ENCODE measurements at places on chromosomes 12 and 14.
A peak's percentile ranks its signal among the peaks of the same experiment; 100 is the strongest.

- no peak for DNase-seq
These were observed 94.2 kb downstream of the PLEKHA5 start for GRCh38 chr12:19223695-19224094.

DNA sequence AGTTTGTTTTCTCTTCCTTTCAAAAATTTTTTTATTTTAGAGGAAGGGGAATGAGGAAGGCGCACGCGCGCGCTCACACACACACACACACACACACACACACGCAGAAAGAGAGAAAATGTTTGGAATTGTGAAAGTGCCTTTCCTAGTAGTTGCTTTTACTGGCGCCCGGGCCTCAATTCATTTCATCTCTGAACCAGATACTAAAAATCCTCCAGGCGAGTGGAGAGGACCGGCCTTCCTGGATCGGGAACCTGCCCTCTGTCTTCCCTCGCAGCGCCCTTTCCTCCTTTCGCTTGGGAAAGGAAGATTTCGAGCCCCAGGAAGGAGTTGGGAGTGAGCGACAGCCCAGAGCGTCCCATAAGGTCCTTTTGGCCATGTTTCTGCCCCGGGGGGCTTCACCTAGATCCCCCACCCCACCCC, 7.8 kb upstream of the TBX3 start:
- no peak for DNase-seq

GRCh38 chr14:93011650-93012325, 88.8 kb downstream of the CHGA start:
- DNase-seq, result no peak

DNA sequence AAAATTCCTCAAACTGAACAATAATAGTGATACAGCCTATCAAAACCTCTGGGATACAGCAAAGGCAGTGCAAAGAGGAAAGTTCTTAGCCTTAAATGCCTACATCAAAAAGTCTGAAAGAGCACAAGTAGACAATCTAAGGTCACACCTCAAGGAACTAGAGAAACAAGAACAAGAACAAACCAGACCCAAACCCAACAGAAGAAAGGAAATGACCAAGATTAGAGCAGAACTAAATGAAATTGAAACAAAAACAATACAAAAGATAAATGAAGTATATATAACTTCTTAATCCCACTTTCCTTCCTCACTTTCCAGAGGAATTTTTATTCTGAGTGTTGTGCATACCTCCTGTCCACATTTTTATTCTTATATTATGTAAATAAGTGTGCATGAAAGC, 192.0 kb downstream of the FUT8 start:
- no peak for DNase-seq

DNA sequence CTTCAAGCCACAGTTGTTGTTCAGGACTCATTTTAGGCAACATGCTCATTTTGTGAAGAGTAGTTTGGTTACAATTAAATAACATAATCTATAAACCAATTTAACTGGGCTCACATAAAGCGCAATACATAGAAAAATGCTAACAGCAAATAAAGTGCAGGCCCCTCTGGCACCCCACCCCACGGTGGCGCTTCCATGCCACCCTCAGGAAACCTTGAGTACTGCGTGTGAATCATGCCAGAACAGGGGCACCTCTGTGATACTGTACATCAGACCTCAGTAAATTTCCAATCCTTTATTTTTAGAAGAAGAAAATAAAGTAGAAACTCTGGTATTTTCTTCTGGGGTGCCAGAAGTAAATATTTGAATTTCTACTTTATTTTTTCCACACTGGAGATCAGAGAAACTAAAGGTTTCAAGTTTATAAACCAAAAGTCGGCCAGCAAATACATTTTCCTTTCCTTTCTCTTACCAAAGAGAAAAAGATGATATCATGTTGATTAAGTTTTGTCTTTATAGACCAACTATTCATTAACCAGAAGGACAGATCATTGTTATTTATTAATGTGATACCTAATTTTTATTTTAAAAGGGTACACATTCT, 316.8 kb downstream of the PAWR start:
- DNase-seq, result no peak

GRCh38 chr12:15561396-15561795, 227.8 kb downstream of the EPS8 start:
- no peak for DNase-seq

- DNase-seq, result no peak
These were observed 5.2 kb downstream of the RHOF start for GRCh38 chr12:121788176-121788818.

DNA sequence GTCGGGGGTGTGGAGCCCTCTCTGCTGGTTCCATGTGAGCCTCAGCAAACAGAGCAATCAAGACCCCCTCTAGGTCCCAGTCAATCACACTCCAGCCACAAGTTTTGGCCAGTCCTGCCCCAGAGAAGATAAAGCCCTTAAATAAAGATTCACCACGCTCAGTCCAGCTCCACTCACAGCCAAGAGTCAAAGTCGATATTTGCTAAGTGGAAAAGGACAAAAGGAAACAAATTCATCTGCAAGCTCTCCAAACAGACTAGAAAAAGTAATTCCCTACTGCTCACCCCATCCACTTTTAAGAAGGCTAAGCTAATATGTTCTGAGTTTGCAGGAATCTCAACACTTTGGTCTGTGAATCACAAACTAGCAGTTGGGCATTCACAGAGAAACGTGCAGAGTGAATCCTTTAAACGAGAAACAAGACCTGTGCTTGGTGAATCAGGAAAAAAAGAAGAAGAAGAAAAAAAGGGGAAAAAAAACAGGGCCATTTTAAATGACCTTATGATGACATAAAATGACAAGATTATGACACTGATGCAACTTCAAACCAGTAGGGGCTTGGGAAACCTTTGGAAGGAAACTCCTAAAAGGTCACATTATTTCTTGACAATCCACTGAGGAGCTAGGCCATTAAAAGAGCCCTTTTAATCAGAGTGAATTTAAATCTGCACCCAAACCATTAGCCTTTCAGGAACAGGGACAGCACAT, 41.8 kb upstream of the FOXN3 start:
- DNase-seq, result no peak

DNA sequence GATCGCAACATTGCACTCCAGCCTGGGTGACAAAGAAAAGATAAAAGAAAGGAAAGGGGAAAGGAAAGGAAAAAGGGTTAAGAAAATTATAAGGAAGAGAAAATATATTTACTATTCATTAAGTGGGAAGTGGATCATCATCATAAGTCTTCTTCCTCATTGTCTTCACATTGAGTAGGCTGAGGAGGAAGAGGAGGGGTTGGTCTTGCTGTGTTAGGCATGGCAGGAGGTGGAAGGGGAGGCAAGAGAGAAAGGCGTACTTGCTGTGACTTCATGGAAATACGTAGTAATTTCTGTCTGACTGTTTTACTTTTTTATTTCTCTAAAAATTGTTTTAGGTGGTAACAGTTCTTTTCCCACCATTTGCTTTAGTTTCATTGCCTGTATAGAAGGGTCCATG, 26.2 kb downstream of the FAM177A1 start:
- no peak for DNase-seq

DNA sequence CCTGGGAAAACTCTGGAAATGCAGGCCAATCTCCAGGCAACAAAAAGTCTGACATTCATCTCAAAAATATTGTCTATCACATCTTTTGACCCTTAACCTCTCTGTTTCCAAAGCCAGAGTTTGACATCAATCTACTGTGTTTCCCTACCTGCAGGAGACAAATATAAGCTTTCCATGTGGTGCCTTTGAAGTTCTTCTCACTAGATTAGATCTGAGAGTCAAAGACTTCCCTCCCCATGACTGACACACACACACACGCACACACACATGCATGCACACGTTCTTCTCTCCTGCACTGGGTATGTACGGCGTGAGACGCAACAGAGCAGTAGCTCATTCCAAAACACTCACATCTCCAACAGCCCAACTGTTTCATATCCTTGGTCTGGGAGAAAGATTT, 8.1 kb upstream of the ITPR2 start:
- no peak for DNase-seq

- DNase-seq, result peak; percentile 28
These were observed 92.7 kb downstream of the DIP2B start for GRCh38 chr12:50597200-50598195.

GRCh38 chr12:32400114-32400672, 835 bp downstream of the FGD4 start:
- no peak for DNase-seq

- DNase-seq, result peak; percentile 62
These were observed 10.9 kb downstream of the EVL start for GRCh38 chr14:100076133-100076532.
